Effector CD4-positive, alpha-beta T cell (primary cell): ENCODE measurements at places on chromosomes 5 and 9.

DNA sequence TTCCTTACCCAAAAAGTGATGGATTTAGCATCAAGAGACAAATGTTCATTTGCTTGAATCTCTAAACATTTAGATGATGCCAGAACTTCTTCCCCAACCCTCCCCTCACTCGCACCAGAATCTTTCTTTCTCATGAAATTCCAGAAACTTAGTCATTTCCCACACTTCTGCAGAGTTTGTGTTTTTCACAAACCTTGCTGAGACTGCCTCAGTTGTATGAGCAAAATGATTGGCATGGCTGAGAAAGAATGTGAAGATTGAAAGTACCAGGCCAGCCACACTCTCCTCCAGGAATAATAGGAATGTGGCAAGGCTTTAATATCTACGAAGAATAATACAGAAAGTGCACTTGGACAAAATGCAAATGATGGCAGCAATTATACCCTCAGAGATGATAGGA is 428.3 kb upstream of the CDH6 start:
- DNase-seq, result no peak

- no peak for DNase-seq
Measured at GRCh38 chr5:160023007-160023907, 14.3 kb downstream of the TTC1 start.

DNA sequence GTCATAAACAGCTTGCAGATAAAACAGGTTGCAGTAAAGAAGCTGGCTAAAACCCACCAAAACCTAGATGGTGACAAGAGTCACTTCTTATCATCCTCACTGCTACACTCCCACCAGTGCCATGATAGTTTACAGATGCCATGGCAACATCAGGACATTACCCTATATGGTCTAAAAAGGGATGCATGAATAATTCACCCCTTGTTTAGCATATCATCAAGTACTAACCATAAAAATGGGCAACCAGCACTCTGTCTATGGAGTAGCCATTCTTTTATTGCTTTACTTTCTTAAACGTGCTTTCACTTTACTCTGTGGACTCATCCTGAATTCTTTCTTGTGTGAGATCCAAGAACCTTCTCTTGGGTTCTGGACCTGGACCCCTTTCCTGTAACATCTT is 6.7 kb upstream of the SOX30 start:
- DNase-seq, result no peak

- no peak for DNase-seq
Measured at GRCh38 chr5:161432798-161433197, 113.7 kb downstream of the GABRB2 start.

DNA sequence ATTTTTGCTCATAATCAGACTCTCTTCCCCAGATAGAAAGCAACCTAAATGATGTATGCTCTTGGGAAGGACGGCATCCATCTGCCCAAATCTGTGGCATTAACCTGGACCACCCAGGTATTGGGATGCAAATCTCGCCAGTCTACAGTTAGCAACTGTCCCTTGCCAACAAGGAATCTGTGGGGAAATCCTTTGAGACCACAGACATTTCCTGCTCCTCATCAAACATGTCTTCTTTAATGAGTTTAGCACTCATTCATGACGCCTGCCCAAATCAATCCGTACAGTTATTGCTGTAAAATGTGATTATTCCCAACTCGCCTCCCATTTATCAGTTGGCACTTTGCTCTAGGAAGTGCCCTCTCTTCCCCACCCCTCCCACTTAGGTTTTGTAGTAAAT is 7.8 kb downstream of the ROR2 start:
- DNase-seq, result no peak

- DNase-seq, result no peak
Measured at GRCh38 chr5:107437986-107438510, 232.7 kb downstream of the EFNA5 start.
